ENCODE measurements at places on chromosomes 16 and 17.

- DNase-seq, result peak; percentile 72
Measured at GRCh38 chr16:1413684-1414531, 596 bp downstream of the UNKL start.

GRCh38 chr16:54135361-54136275, 151.0 kb downstream of the IRX3 start:
- no peak for DNase-seq

- DNase-seq, result no peak
Measured at GRCh38 chr17:71464241-71464640, 656.6 kb upstream of the SOX9 start.

DNA sequence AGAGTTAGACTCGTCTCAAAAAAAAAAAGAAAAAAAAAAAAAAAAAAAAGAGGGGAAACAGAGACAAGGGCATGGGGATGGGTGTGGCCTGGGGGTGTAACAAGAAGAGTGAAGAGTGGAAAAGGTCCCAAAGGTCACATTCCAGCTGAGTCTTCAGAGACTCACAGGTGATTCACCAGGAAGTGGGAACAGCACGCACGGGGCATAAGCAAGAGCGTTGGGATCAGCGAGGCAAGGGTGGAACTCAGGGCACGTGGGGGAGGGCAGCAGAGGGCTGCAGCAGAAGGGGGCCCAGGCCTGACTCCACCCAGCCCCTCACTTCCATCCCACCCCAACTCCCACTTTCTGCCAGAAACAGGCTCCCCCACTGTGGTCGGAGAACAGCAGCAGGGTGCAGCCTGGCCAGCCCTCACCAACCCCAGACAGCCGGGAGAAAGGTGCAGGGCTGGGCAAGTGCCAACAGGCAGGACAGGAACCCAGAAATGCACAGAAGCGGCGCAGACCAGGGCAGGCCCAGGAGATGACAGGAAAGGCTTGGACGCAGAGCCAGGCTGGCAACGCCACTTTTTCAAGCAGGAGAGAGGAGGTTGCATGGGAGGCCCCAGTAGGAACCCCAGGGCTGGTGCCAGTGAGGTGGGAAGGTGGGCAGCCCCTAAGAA, 3.3 kb downstream of the MEAK7 start:
- DNase-seq, result no peak

GRCh38 chr16:31714903-31715504, 158.6 kb upstream of the ZNF267 start:
- no peak for DNase-seq

GRCh38 chr17:62950067-62950466, 16.0 kb upstream of the TANC2 start:
- no peak for DNase-seq

- no peak for DNase-seq
Measured at GRCh38 chr16:87185983-87186382, 131.2 kb downstream of the C16orf95 start.

DNA sequence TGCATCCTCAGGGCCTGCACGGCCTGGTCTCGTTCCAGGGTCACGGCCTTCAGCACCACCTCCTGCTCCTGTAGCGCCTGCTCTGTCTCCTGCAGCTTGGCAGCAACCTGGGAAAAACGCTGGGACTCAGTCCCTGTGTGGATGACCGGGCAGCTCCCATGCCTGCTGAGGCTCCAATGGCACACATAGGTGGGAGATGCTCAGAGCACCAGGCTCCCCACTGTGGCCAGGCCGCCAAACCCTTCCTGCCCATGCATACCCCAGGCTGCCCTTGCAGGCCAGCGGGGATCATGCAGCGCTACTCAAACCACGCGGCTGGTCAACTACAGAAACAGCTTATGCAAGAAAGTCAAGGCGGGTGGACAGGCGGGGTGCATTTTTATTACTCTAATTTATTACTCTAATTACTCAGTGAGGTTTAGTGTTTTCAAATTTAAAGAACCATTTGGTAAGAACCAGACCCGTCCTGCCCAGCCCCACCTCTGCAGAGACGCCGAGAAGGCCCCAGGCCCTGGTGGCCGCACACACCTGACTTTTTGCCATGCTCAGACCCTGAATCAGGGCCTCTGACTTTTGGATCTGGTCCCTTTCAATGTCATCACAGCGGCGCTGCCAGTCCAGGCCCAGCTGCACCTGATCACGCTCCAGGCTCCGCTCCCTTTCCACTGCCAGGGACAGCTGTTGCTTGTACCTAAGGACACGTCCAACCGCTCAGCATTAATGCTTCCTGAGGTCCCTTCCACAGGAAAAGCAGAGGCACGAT, 34.0 kb downstream of the CCDC57 start:
- no peak for DNase-seq

GRCh38 chr16:76696876-76697275, 419.7 kb downstream of the CNTNAP4 start:
- no peak for DNase-seq

- no peak for DNase-seq
Measured at GRCh38 chr17:45980855-45981254, 18.2 kb upstream of the STH start.

DNA sequence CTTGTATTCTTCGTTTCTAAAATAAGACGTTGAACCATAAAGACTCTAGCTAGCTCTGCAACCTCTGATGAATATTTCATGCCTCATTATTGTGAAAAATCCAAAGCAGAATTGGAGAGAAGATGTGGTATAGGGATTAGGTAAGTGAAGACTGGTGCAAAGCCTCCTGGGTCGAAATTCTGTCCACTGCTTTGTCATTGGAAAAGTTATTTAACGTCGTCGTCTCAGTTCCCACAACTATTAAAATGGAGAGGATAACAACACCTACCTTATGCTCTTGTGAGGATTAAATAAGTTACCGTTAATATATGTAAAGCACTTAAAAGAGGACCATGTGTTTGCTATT, 1.4 kb upstream of the PRPSAP2 start:
- DNase-seq, result no peak

- no peak for DNase-seq
Measured at GRCh38 chr17:82052638-82053059, 951 bp downstream of the GPS1 start.

DNA sequence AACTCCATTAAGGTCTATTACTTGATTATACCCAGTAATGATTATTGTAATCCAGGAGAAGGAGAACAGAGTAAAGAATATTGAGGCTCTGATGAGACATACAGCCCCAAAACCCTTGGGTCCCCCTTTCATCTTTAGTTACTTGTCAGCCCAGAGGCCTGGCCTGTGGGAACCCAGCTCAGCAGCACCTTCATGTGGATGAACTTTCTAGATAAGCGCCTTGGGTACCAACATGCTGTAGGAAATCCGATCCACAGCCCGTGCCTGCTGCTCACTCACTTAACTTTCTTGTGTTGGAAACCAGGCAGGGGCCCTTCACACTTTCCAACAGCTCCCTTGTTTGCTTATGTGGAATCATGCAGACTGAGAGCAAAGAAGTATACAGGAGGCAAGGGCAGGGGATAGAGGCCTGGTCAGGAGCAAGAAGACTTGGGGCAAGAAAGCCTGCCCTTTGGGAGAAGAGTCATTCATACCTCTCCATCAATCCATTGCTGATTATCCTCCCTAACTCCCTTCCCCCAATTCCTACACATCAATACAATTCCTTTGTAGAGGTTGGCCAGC, 64.0 kb upstream of the SOX9 start:
- DNase-seq, result no peak

DNA sequence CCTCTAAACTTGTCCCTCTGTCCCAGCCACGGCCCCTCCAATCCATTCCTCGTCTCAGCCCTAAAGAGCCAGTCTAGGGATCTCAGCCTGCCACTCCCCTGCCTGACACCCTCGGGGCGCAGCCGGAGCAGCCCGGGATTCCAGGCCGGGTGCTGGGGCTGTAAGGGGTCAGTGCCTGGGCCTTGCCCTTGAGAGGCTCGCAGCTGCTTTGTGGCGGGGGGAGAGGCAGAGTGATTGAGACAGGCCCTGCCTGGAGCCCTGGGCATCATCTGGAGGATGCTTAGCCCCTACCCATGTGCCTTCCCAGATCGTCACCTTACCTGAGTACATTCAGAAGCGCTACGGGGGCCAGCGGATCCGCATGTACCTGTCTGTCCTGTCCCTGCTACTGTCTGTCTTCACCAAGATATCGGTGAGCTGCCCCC, 8.3 kb downstream of the SLC5A10 start:
- no peak for DNase-seq

GRCh38 chr17:1011138-1011537, 14.2 kb downstream of the TIMM22 start:
- DNase-seq, result no peak

- no peak for DNase-seq
Measured at GRCh38 chr16:49396206-49396720, 22.7 kb downstream of the C16orf78 start.

- no peak for DNase-seq
Measured at GRCh38 chr17:54882950-54883349, 17.7 kb upstream of the TOM1L1 start.

All from CD4-positive, alpha-beta T cell (primary cell).